Right ventricle myocardium inferior (tissue), 1 donor: ENCODE measurements at places on chromosomes 7 and 10.

DNA sequence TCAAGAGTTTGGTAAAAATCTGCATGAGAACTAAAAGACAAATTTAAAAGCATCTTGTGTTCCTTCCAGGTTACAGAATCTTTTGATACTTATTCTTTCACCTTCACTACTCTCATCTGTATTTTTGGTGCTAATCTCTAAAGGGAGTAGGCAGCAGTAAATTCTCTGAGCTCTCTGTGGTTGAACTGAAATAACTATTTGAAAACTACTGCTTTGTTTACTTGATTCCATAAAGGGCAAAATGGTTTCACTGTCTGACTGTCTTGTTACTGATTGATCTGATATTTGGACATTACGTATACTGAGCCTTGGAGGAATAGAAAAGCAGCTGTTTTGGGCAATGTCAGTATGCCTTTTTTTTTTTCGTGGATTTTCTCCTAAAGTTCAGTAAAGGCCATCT, 103.3 kb downstream of the CHRM2 start:
- no peak for DNase-seq

DNA sequence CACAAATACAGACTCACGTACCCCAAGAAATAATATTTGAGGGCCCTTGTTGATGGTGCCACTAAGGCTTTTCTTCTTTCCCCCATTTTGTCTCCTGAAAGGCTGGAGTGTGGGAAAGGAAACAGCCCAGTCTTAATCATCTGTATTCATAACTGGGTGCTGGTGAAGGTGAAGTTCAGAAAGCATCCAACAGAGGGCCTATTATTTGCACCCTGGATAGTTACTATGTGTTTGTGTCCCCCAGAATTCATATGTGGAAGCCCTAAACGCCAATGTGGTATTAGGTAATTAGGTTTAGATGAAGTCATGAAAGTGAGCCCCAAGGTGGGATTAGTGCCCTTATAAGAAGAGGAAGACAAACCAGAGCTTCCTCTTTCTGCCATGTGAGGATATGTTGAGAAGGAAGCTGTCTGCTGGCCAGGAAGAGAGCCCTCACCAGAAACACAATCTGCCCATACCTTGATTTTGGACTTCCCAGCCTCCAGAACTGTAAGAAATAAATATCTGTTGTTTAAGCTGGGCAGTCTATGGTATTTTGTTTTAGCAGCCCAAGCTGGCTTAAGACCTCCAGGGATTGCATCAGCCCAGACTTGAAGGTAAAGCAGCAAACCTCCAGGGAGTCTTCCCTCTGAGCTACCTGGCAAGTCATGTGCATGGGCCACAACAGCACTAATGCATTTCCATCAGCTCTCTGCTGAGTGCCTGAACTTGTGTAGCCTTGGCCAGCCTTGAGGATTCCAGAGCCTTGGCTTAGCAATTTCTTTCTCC, 90.0 kb upstream of the ADRB1 start:
- no peak for DNase-seq

- no peak for DNase-seq
Measured at GRCh38 chr10:87921931-87922688, 58.7 kb downstream of the PTEN start.

DNA sequence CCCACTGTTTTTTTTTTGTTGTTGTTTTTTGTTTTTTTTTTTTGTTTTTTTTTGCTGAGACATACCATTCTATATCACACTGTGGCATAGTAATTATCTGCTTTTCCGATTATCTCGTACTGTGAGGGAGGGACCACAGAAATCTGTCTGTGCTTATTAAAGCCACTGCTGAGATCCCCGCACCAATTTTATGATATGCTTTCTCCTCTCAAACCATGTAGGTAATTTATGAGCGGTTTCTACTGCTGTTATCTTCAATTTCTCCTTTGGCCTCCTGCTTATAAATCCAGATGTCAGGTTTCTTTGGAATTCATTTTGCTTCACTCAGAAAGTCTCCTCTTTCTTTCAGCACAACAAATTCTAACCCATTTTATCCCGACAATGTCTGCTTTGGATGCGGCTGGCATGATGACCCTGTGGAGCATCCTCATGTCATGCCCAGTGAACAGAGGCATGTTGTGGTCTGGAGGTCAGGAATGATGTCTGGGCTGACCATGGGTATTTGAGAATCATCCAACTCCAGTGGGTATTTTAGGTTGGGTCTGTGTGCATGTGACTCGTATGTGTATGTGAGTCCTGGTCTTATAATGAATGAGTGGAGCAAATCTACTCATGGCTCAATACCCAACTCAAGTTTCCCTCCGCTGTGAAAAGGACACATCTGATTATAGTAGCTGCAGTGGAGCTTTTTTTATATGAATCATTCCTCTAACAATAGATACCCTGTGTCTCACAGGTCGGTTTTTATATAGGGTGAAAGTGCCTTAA, 213.4 kb downstream of the GALNT17 start:
- no peak for DNase-seq

DNA sequence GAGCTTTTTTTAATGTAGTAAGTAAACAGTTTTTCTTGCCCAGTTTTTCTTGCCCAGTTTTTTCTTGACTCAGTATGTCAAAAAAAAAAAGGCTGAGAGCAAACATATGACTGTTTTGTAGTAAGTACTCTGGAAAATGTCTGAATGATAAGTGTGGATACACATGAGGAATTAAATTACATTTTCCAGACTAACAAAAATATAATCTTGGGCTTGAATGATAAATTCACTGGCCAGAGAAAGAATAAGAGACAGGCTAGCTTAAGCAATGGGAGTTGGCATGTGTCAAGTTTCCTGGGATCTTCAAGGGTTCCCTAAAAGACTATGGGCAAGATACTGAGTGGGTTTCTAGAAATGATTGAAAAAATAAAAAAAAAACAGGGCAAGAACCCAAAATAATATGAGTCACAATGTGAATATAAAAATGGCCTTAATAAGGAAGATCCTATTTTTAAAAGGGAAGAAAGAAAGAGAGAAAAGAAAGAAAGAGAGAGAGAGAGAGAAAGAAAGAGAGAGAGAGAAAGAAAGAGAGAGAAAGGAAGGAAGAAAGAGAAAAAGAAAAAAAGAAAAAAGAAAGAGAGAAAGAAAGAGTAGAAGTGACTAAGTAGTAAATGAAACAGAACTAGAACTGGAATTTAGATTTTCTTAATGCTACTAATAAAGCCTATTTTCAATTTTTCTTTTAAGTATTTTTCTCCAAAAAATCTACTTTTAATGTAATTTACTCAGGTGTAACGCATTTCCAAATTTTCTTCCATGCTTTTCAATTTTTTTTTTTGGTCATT, 60.2 kb downstream of the TFPI2 start:
- no peak for DNase-seq

- DNase-seq, result no peak
Measured at GRCh38 chr7:20776942-20777341, 9.7 kb downstream of the SP8 start.

DNA sequence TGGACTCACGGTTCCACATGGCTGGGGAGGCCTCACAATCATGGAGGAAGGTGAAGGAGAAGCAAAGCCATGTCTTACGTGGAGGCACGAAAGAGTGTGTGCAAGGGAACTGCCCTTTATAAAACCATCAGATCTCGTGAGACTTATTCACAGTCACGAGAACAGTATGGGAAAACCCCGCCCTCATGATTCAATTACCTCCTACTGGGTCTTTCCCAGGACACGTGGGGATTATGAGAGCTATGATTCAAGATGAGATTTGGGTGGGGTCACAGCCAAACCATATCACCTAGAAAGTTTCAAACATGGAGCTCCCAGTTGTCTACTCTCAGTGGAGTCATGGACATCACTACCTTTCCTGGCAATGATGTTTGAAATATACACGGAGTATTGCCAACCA, 49.6 kb downstream of the CYCS start:
- DNase-seq, result no peak

GRCh38 chr10:71804077-71804476, 30.8 kb upstream of the VSIR start:
- no peak for DNase-seq

GRCh38 chr10:120394446-120394845, 62.6 kb upstream of the PLPP4 start:
- no peak for DNase-seq

DNA sequence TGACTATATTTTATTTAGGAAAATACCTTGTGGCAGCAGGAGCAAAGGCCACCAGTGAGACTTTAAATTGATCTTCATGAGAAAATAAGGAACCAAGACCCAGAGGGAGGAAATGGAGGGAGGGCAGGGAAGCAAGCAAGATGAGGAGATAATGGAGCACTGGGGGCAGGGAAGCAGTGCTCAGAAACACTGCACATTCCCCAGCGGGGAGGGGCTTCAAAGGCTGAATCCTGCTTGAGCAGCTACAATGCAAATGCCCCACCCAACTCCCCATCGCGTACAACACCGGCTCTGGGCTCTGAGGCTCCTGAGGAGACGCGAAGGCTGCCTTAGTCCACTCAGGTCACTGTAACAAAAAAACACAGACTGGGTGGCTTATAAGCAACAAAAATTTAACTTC, 503.8 kb downstream of the GRID1 start:
- no peak for DNase-seq

DNA sequence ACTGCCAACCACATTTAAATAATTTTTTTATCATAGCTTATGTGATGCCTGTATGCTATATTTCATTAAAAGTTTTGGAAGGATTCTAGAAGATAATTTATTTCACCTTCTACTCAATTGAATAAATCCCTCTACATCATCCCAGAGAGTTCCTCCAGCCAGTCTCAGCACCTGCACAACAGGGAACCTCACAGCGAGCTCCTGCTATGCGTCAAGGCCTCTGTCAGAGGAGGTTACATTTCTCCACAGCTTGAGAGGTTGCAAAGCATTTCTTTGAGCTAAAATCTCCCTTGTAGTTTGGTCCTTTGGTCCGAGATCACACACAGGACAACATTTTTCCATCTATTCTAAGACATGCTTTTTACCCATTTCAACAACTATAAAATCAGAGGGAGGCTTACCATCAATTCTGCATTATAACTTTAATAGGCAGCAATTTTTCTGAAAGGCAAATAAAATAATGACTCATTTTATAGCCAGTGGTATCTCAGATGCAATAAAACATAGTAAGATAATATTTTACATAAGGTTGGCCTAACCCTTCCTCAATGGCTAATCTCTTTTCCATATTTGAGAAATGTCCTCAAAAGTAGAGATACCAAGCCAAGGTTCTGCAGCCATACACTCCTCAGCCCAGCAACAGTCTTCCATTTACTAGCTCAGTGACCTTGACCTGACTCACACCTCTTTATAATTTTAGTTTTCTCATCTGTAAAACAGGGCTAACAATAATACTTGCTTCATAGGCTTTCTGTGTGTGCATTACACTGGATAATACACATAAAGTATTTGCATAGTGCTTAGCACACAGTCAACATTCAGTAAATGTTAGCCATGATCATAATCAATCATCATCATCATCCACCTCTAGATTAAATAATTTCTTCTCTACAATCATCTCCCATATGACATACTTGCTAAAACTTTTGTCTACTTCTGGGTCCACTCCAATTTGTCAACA, 68.8 kb downstream of the DOCK4 start:
- DNase-seq, result no peak

- DNase-seq, result no peak
Measured at GRCh38 chr10:17993361-17993760, 41.6 kb downstream of the SLC39A12 start.

DNA sequence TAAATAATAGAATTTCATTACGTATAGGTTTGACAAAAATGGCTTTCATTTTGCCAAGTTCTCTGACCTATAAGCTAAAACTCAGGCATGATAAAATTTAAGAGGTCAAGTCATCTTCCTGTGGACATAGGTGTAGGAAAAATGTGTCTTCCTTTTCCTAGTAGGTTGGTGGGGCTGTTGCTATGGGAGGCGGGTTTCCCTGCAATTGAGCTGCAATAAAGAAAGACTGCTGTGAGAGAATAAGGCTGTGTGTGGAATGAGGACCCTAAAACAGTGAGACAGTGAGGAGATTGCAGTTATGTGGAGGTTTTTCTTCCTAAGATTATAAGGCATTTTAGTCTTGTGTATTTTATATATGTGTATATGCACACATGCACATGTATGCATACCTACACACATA, 13.0 kb upstream of the SEMA3A start:
- no peak for DNase-seq

GRCh38 chr7:930975-931758, 23.3 kb downstream of the ADAP1 start:
- peak; percentile 50 for DNase-seq

DNA sequence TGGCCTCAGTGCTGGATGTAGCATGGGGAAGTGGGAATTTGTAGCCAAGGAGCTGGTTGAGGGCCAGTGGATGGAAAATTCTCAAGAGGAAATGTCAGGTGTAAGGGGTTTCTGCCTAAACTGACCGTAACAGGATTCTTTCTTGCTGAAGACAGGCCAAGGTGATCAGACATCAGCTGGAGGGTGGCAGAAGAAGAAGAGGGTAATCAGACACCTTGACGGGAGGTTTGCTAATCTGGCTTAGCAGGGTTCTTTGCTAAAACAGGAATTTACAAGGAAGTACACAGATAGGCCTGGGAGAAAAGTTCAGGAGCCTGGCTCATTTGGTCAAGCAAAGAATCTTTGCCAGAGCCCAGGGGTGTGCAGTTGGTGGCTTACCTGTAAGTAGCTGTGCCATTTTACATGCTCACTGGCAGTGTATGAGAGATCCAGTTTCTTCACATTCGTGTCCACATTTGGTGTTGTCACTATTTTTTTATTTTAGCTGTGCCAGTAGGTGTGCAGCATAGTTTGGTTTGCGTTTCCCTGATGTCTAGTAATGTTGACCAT, 73.7 kb downstream of the BMPR1A start:
- no peak for DNase-seq

DNA sequence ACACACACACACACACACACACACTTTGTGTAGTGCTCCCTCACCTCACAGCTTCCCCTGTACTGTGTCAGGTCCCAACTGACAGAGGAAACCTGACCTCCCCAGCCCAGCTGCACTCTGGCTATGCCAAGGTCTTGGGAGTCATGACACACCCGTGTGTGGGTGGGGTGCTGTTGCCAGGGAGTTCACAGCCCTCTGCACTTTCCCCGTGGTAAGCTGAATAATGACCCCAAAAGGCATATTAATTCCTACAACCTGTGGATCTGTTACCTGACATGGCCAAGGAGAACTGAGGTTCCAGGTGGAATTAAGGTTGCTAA, 8.9 kb upstream of the NANOS1 start:
- no peak for DNase-seq

DNA sequence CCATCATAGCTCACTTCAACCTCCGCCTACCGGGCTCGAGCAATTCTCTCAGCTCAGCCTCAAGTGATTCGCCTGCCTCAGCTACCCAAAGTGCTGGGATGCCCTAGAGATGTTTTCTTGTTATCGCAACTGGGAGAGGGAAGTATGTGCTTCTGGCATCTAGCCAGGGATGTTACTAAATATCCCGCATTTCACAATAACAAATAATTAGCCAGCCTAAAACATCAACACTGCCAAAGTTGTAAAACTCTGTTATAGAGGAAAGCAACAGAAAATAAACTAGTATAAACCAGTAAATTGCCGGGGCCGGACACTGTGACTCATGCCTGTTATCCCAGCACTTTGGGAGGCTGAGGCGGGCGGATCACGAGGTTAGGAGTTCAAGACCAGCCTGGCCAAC, 7.2 kb downstream of the INA start:
- no peak for DNase-seq

DNA sequence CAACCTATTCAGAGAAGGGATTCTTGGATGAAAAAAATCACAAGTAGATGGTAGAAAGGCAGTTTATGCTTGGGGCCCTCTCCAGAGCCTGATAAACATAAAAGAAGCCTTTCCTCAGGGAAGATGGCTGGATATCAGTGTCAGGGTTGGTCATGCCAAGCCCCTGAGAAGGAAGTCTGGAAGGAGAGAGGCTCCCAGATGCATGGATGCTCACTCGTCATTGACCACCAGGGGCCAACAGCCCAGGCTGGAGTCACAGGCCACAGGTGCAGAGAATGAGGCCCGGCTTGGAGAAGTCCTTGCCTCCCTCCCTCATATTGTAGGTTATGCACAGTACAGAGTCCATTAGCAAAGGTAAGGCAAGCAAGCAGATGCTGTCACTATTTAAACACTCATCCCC, 506.7 kb downstream of the GRID1 start:
- DNase-seq, result no peak
